Astrocyte (in vitro differentiated cells and primary cell): ENCODE measurements at places on chromosomes 16 and 17.
A peak's percentile ranks its signal among the peaks of the same experiment; 100 is the strongest.

GRCh38 chr17:47176389-47176826 is 12.7 kb downstream of the CDC27 start:
- DNase-seq = no peak

DNA sequence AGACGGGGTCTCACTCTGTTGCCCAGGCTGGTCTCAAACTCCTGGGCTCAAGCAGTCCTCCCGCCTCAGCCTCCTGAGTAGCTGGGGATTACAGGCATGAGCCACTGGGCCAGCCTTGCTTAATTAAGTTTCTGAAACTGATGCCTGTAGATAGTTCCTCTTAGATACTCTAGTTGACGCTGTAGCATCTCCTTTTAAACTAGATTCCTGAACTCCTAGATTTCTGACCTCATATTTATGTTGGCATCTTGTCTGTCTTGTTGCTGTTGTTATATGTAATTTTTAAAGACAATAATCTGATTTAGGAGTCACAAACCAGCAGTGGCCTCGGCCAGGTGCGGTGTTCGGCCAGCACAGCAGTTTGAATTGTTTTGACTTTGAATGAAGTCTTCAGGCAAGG is 37.5 kb downstream of the DHRS7B start:
- DNase-seq = no peak

GRCh38 chr17:76384987-76385891 is 830 bp downstream of the SPHK1 start:
- peak; percentile 55 for DNase-seq

- DNase-seq = no peak
Measured at GRCh38 chr16:57629516-57630406, 1.3 kb downstream of the ADGRG1 start.

DNA sequence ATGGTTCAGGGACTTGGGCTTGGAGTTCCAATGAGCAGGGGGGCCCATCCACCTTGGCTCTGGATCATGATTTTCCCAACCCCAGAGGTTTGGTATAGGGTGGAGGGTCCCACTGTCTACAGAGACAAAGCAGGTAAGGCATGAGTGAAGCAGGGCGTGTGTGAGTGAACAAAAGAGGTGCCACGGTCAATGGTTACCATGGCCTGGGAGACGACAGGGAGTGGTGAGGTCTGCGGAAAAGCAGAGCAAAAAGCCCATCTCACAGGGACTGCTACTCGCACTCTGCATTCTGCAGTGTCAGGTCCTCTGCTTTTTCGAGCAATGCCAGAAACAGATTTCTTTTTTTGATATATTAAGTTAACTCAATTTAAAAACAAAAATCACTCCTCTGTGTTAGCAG is 24.6 kb downstream of the MYH11 start:
- no peak for DNase-seq

DNA sequence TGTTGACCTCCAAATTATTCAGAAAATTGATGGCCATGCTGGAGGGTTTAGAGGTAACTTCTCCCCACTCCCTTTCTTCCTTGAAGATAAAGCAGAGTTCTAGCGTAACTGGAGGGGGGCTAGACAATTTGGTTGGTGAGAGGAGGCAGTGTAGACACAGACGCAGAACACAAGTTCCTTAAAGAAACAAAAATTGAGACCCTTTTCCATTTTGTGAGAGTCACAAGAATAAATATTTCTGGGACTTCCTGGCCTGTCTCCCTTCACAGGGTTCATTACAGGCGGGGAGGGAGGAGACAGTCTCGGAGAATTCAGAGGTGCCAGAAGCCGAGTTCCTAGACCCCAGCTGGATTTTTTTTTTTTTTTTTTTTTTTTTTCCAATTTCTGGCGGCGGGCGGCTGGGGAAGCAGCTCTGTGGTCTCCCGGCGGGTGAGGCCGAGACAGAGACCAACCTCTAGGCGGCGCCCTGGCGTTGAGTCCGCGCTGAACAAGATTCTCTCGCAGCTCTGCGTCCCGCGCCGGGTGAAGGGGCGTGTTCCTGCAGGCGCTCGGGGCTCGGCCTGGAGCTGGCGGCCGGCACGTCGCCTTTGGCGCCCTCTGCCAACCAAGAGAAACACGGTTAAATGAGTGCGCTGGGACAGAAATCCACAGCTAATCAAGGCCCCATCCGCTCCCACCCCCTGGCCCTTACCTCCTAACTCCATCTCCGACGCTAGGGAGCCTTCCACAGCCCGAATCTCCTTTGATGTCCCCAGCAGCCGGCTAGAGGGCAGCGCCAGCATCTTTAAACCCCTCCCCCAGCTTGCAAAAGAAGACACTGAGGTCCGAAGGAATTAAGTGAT is 10.2 kb upstream of the HOXB9 start:
- no peak for DNase-seq

DNA sequence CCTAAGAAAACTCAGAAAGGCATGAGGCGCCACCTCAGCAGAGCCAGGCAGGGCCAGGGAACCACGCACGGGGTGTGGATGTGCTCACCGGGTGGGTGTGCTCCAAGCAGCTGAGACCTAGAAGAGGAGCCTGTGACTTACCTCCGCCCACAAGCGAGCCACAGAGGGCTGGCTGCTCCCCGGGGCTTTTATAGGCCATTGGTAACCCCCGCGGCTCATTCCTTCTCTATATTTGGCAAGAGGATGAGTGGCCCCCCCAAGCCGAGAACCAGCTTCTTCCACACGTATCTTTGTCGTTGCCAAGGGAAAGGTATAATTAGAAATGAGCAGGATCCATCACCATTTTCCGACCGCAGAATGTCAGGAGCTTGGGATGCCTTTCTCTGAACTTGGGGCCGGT is at the start of gene MYH3:
Gene MYH3 (minus strand): TSS at position 162 of the 400 bp plus-strand sequence. CDS start 2,245 bp downstream, outside the sequence.
- DNase-seq = no peak

DNA sequence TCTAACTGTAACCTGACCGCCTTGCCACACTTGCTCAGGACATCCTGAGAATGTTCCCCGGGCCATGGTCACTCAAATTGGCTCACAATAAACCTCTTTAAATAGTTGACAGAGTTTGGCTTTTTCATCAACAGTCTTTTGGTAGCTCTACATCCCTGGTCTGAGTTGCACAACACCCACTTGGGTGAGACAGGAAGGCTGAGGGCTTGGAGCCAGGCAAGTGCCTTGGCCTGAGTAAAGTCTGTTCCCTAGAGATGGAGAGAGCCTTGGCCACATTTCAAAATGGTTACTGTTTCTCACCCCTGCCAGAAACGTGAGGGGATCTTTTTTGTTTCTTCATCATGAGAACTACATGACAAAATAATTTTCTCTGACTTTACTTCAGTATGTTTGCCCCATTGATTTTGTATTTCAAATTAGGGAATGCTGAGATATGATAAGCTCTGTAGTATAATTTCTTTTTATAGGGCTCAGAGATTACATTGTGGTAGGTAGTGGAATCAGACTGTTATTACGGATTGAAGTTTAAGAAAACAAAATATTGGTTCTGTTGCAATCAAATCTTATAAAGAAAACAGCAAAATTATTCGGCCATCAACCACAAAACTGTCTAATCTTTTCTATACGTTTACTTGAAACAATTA is 53.9 kb upstream of the NETO2 start:
- DNase-seq = peak; percentile 8

DNA sequence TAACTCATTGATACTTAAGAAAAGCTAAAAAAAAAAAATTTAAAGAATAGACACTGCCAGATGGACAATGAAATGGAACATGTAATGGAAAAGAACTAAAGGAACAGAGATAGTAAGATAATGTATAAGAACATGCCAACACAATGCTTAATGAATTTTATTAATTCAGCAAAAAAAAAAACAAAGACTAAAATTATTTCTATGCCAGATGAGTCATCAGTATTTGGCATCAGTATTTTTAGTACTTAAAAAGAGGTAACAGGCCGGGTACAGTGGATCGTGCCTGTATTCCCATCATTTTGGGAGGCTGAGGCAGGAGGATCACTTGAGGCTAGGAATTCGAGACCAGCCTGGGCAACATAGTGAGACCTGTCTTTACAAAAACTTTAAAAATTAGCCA is 168.5 kb downstream of the CYB561 start:
- no peak for DNase-seq

DNA sequence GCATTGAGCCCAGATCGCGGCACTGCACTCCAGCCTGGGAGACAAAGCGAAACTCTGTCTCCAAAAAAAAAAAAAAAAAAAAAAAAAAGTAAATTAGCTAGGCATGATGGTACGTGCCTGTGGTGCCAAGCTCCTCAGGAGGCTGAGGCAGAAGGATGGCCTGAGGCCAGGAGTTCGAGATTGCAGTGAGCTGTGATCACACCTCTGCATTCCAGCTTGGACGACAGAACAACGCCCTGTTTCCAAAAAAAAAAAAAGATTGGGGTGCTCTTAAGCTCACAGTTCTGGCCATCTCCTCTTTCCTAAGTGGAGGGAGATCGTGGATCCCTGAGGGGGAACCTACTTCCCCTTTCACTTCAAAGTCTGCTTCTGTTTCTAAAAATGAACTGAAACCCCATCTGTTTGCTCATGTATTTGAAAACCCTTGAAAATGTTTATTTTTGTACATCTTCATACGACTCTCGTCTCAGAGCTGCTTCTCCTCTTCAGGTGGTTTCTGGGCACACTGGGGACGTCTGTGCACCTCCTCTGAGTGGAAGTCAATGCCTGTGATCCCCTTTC is 138.8 kb downstream of the PRKCA start:
- no peak for DNase-seq

DNA sequence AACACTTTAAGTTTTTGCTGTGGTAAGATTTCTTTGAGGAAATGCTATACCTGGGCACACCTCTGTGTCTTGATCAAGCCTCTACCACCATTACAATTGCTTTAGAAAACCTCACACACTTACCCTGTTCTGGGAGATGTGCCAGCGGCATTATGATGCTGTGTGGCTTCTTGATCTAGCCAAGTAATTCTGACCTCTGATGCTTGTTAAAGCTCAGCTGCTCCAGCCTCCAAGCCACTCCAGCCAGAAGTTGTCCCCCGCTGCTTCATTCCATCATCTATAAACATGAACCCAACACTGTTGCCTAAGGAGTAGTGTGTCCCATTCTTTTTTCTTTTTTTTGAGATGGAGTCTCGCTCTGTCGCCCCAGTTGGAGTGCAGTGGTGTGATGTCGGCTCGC is 60.1 kb downstream of the CYLD start:
- DNase-seq = peak; percentile 60

DNA sequence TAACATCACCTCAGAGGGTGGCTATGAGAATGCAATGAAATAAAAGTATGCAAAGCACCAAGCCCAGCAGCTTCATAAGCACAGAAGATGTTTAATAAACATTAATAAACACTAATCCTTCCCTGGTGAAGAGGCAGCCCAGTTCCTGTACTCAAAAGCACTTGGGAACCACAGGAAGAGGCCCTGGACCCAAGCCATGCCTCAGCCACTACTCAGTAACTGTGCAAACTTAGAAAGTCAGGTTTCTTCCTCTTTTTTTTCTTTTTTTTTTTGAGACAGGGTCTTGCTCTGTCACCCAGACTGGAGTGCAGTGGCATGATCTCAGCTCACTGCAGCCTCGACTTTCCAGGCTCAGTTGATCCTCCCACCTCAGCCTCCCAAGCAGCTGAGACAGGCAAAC is 5.3 kb downstream of the ARHGAP17 start:
- peak; percentile 37 for DNase-seq

DNA sequence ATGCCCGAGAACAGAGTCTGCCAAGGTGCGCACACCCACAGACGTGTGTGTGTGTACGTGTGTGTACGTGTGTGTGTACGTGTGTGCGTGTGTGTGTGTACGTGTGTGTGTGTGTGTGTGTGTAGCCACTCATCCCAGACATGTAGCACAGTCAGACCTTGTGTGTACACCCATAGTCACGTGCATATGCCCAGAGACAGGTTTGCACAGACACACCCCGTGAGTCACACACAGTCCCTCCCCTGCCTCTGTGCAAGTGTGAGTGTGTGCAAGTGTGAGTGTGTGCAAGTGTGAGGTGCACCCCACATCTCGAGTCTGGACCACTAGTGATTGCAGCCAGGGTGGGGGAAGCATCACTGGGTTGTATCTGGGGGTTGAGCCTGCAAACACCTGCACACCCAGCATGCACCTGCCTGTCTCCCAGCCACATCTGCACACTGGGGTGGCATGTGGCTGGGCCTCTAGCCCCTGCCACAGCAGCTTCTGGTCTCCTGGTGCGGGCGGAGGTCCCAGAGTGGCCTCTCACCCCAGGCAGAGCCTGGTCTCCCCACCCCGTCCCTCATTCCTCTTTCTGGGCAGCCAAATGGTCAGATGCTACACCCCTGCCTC is 23.6 kb downstream of the BAHCC1 start:
- DNase-seq = no peak

- DNase-seq = no peak
Measured at GRCh38 chr17:44543905-44544523, 13.3 kb upstream of the FZD2 start.

DNA sequence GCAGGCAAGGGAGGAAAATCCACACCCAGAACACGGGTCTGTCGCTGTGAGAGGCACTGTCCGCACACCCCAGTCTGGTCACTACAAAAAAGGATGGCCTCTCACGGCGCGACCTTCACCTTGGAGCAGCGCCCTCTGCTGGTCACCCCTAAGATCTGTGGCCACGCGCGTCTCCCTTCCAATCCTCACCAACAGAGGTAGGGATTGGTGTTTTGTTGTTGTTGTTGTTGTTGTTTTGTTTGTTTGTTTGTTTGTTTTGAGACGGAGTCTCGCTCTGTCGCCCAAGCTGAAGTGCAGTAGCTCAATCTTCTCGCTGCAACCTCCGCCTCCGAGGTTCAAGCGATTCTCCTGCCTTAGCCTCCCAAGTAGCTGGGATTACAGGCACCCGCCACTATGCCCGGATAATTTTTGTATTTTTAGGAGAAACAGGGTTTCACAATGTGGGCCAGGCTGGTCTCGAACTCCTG is 15.0 kb upstream of the C17orf58 start:
- no peak for DNase-seq

DNA sequence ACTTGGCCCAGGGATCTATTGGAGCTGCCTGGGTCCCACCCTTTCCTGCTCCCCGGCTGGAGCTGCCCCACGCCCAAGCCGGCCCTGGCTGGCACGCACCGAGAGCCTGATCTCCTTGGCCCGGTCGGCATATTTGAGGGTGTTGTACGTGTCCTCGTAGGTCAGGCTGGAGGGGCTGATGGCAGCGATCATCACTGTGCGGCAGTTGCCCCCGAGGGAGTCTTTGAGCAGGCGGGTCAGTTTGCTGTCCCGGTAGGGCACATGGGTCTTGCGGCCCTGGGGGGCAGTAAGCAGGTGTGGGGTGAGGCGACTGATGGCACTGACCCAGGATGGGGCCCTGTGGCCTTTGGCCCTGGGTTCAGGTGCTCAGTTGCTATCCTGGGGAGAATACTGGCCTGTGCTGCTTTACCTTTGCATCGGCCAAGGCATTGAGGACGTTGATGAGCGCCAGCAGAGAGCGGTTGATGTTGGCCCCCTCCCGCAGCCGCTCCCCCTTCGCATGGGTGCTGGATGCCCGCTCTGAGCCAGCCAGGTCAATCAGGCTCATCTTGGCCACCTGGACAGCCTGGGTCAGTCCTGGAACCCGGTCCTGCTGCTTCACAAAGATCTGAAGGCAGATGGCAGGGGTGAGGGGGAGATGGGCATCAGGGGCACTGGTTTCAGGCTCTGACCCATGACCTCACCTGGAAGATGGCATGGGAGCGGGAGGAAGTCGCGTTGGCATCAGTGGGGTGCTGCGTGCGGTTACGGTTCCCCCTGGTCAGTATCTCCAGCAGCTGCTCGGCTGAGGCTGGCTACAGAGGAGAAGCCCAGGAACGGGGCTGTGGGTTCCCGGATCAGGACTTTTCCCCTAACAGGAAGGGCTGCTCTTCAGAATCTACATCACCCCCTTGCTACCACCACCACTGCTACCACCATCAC is 13.5 kb downstream of the KIF18B start:
- DNase-seq = no peak

- DNase-seq = peak; percentile 79
Measured at GRCh38 chr17:77394540-77395295, 253.9 kb downstream of the SEC14L1 start.

GRCh38 chr17:78184351-78184750 is 2.5 kb downstream of the TK1 start:
- no peak for DNase-seq
